ENCODE measurements at places on chromosomes 12 and 14.

DNA sequence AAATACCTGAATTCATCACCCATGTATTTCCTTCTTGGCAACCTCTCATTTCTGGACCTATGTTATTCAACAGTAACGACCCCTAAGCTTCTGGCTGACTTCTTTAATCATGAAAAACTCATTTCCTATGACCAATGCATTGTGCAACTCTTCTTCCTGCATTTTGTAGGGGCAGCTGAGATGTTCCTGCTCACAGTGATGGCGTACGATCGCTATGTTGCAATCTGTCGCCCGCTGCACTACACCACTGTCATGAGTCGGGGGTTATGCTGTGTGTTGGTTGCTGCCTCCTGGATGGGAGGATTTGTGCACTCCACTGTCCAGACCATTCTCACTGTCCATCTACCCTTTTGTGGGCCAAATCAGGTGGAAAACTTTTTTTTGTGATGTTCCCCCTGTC, 356 bp downstream of the OR4Q2 start:
- no peak for DNase-seq

DNA sequence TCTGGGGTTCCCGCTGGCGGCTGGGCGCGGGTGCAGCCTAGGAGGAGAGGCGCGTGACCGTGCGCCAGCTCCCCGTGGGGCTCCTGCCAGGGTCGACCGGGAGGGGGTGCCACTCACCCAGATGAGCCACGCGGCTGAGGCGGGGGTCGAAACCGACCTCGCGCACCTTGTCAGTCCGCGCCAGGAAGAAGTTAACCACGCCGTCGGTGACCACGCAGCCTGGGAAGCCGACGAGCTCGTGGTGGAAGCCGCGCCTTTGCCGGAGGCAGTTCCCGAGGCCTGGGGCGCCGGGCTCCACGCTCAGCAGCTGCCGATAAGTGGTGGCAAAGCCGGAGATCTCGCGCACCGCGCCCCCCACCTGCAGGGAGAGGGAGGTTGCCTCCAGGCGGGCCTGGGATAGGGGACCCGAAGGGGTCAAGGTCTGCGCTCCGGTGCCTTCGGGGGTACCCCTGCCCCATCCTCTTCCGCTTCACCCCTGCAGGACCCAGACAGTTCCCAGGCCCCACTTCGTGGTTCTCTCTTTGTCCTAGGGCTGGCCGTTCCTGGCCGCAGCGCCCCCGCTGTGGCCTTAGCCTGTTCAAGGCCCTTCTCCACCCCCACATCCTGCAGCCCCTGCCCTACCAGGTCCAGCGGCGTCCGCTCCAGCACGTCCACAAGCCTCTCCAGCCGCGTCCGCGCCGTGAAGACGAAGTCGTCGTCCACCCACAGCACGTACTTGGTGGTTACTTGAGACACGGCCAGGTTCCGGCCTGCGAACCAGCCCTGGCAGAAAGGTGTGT, 5.3 kb downstream of the B4GALNT1 start:
- DNase-seq, result no peak

GRCh38 chr14:102885737-102886447, 36.6 kb upstream of the AMN start:
- DNase-seq, result no peak

- no peak for DNase-seq
These were observed 359.8 kb downstream of the PCNX1 start for GRCh38 chr14:71267007-71267513.

- DNase-seq, result no peak
These were observed 20.5 kb upstream of the GPR132 start for GRCh38 chr14:105085766-105086165.

- DNase-seq, result no peak
These were observed 28.8 kb downstream of the POLE start for GRCh38 chr12:132658149-132658894.

GRCh38 chr12:1984759-1985158, 19.5 kb downstream of the DCP1B start:
- DNase-seq, result no peak
